Uterine smooth muscle cell (primary cell): ENCODE measurements at places on chromosomes 1 and 21. TPM values are rescaled to one million over a fixed set of nuclear protein-coding genes. Genes with fewer than 3 reads are reported as not detected.

GBP7 gene
- 0.12 TPM in 1 of 2 replicates, not detected in the other for total RNA-seq

SLC45A3 gene
- total RNA-seq, result 1.9 and 2.0 TPM in 2 replicates

NCSTN gene
- total RNA-seq, result 69.7 and 75.9 TPM in 2 replicates

ZYG11A gene
- 0.50 and 2.0 TPM in 2 replicates for total RNA-seq

FAM72D gene
- 1.00 and 2.0 TPM in 2 replicates for total RNA-seq

GNG4 gene
- 2.7 and 3.0 TPM in 2 replicates for total RNA-seq

IFI44 gene
- total RNA-seq, result 4.9 and 6.1 TPM in 2 replicates

NUP133 gene
- 38.6 and 42.2 TPM in 2 replicates for total RNA-seq

USP48 gene
- total RNA-seq, result 49.5 and 56.1 TPM in 2 replicates
